ENCODE measurements at places on chromosomes 6 and 20. TPM values are rescaled to one million over a fixed set of nuclear protein-coding genes. Genes with fewer than 3 reads are reported as not detected.

GRCh38 chr20:61531553-61532345 is 279.7 kb downstream of the CDH4 start:
- no peak for DNase-seq
- no peaks in the 10 kb centered on the region for H3K4me1 ChIP-seq
- no peaks in the 10 kb centered on the region for H3K36me3 ChIP-seq
- H3K27ac ChIP-seq, result no peak overlapping the region
- no peak overlapping the region for H3K4me3 ChIP-seq

DNA sequence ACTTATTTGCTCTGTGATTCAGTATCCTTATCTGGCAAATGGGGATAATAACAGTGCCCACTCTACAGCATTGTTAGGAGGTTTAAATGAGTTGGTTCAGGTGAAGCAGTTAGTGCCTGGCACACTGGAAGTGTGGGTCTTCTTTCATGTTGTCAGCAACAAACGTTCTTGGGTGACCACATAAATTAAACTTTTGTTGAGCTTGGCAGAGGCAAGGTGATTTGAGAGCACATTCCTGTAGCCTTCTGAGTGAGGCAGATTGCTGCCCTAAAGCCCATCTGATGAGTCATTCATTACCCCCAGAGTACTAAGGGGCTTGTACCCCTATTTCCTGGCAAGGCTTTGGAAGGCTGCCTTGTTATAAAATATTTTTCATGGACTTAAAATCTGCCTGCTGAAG is 25.8 kb downstream of the SEC23B start:
- H3K4me1 ChIP-seq, result no peaks in the 10 kb centered on the region
- H3K27ac ChIP-seq, result no peak overlapping the region
- H3K27me3 ChIP-seq, result no peaks in the 10 kb centered on the region
- peaks cover 65% of the 10 kb centered on the region for H3K36me3 ChIP-seq
- H3K4me3 ChIP-seq, result no peak overlapping the region

DNA sequence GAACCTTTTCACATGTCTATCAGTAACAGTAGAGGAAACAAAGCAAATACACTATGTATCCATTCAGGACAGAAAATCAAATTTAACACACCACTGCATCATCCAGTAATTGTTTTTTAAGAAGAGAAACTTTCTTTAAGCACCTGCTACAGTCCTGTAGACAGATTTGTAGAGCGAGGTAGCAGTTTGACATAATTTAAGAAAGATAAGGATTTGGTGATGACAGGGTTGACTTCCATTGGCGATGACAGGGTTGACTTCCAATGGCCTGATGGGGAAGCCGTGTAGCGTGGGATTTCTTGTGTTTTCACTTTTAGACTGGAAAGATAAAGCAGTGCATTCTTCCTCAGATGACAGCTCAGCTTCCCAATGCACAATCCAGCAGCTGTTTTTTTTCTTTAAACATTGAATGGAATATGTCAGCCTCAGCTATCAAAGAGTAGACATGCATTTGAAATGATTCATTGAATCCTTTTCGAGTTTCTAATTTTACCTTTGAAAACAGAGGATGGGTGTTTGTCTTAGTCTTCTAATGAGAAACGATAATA is 68.5 kb downstream of the ECT2L start:
- no peaks in the 10 kb centered on the region for H3K4me1 ChIP-seq
- no peak overlapping the region for H3K4me3 ChIP-seq
- no peak for DNase-seq

DNA sequence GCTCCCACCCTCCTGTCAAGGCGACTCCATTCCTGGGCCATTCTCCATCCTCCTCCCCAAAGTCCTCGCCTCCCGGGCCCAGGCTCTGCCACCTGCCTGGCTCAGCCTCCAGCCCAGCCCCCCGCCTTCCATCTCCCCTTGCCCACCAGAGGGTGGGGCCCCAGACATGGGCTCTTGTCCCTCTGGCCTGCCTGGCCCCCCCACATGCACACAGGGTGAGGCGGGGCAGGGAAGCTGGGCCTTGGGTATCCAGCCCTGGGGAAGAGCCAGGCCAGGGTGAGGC is 95.2 kb downstream of the YTHDF1 start:
- H3K27me3 ChIP-seq, result peaks cover 8% of the 10 kb centered on the region
- no peaks in the 10 kb centered on the region for H3K4me1 ChIP-seq
- no peak overlapping the region for H3K4me3 ChIP-seq
- no peaks in the 10 kb centered on the region for H3K36me3 ChIP-seq
- no peak for DNase-seq

GRCh38 chr20:62281161-62281933 is 21.4 kb upstream of the ADRM1 start:
- no peak for DNase-seq
- no peaks in the 10 kb centered on the region for H3K27me3 ChIP-seq
- peaks cover 10% of the 10 kb centered on the region for H3K36me3 ChIP-seq
- no peaks in the 10 kb centered on the region for H3K4me1 ChIP-seq
- H3K4me3 ChIP-seq, result no peak overlapping the region
- no peak overlapping the region for H3K27ac ChIP-seq

DNA sequence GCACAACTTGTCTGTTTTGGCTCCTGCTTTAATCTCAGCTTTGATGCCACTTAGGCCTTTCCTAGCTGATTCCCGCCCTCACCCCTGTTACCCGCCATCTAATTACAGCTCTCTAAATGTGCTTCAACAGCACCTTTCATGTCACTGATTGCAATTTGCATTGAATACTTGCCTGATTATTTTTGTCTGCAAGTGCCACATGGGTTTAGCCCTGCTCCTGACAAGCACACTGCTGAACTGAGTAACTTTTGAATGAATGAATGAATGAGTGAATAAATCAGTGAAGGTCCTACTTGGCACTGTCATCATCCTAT is 591 bp upstream of the DCBLD1 start:
- no peak for DNase-seq
- H3K4me3 ChIP-seq, result peak overlapping the region; percentile 72
- H3K27me3 ChIP-seq, result peaks cover 46% of the 10 kb centered on the region

GRCh38 chr6:80254716-80255115 is 148.2 kb downstream of the BCKDHB start:
- DNase-seq, result no peak
- H3K27me3 ChIP-seq, result no peaks in the 10 kb centered on the region
- H3K36me3 ChIP-seq, result peaks cover 2% of the 10 kb centered on the region
- no peak overlapping the region for H3K27ac ChIP-seq
- H3K4me3 ChIP-seq, result no peak overlapping the region

GRCh38 chr20:3758566-3758965 is 9.0 kb downstream of the ADISSP start:
- no peak overlapping the region for H3K4me3 ChIP-seq
- H3K4me1 ChIP-seq, result peaks cover 3% of the 10 kb centered on the region
- no peak overlapping the region for H3K27ac ChIP-seq
- H3K27me3 ChIP-seq, result no peaks in the 10 kb centered on the region
- H3K36me3 ChIP-seq, result peaks cover 1% of the 10 kb centered on the region

- peaks cover 49% of the 10 kb centered on the region for H3K4me1 ChIP-seq
- DNase-seq, result peak; percentile 75
- H3K27me3 ChIP-seq, result no peaks in the 10 kb centered on the region
- H3K36me3 ChIP-seq, result peaks cover 71% of the 10 kb centered on the region
- H3K4me3 ChIP-seq, result peak overlapping the region; percentile 94
- peak overlapping the region; percentile 92 for H3K27ac ChIP-seq
Measured at GRCh38 chr20:49276961-49277785, 684 bp downstream of the ZNFX1 start.

DNA sequence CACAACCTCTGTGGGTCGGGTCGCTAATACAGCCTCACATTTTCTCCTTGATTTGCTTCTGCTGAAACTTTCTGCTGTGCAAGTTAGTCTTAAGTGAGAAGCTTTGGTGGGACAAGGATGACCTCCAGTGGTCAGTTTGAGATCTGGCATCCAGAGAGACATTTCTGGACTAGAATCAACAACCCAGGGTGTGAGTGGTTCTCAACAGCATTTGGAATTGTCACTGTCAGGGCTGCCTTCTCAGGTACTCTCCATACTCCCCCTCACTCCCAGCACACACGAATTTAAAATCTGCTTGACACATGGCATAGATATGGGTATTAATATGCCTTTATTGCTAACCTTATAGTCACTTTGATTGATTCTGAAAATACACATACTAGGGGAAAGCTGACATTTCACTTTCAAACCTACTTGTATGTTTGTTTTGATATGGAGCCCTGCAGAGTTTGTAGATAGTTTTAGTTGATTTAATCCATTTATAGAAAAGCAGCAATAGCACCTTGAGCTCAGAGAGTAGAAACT is 13.2 kb downstream of the OTOR start:
- no peak overlapping the region for H3K27ac ChIP-seq
- H3K36me3 ChIP-seq, result no peaks in the 10 kb centered on the region
- DNase-seq, result peak; percentile 60
- peaks cover 44% of the 10 kb centered on the region for H3K27me3 ChIP-seq
- H3K4me1 ChIP-seq, result no peaks in the 10 kb centered on the region

DNA sequence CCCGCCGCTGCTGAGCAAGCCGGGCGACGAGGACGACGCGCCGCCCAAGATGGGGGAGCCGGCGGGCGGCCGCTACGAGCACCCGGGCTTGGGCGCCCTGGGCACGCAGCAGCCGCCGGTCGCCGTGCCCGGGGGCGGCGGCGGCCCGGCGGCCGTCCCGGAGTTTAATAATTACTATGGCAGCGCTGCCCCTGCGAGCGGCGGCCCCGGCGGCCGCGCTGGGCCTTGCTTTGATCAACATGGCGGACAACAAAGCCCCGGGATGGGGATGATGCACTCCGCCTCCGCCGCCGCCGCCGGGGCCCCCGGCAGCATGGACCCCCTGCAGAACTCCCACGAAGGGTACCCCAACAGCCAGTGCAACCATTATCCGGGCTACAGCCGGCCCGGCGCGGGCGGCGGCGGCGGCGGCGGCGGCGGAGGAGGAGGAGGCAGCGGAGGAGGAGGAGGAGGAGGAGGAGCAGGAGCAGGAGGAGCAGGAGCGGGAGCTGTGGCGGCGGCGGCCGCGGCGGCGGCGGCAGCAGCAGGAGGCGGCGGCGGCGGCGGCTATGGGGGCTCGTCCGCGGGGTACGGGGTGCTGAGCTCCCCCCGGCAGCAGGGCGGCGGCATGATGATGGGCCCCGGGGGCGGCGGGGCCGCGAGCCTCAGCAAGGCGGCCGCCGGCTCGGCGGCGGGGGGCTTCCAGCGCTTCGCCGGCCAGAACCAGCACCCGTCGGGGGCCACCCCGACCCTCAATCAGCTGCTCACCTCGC is 1.5 kb downstream of the ARID1B start:
- peak overlapping the region; percentile 81 for H3K27ac ChIP-seq
- peak; percentile 70 for DNase-seq
- peaks cover 4% of the 10 kb centered on the region for H3K36me3 ChIP-seq
- H3K4me3 ChIP-seq, result peak overlapping the region; percentile 78
- H3K27me3 ChIP-seq, result no peaks in the 10 kb centered on the region

- H3K27ac ChIP-seq, result no peak overlapping the region
- peak; percentile 19 for DNase-seq
- H3K4me1 ChIP-seq, result peaks cover 81% of the 10 kb centered on the region
- no peak overlapping the region for H3K4me3 ChIP-seq
- peaks cover 24% of the 10 kb centered on the region for H3K36me3 ChIP-seq
- H3K27me3 ChIP-seq, result no peaks in the 10 kb centered on the region
Measured at GRCh38 chr6:42400061-42400760, 51.5 kb downstream of the TRERF1 start.

GRCh38 chr20:19406381-19406780 is 193.9 kb downstream of the SLC24A3 start:
- no peaks in the 10 kb centered on the region for H3K4me1 ChIP-seq
- H3K27me3 ChIP-seq, result no peaks in the 10 kb centered on the region
- H3K4me3 ChIP-seq, result no peak overlapping the region
- no peak overlapping the region for H3K27ac ChIP-seq
- no peak for DNase-seq

DNA sequence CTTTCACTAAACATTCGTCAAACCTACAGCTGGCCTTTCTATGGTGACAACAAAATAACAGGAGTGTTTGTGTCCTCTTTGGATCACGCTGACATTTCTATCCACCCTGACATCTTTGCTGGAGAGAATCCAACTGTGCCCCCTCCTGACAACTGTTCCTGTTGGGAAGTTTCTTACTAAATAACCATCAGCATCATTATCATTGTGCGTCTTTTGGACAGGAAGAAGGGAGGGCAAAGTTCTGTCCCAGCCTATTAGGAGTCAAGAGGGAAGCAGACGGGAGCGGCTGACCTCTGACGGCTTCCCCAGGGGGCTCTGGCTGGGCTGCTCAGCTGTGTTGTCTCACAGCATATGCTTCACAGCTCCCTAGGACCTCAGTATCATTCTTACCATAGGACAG is 195.9 kb upstream of the SULF2 start:
- no peaks in the 10 kb centered on the region for H3K4me1 ChIP-seq
- peaks cover 13% of the 10 kb centered on the region for H3K27me3 ChIP-seq
- no peaks in the 10 kb centered on the region for H3K36me3 ChIP-seq
- H3K4me3 ChIP-seq, result no peak overlapping the region

GRCh38 chr20:34583544-34583943 is 25.0 kb downstream of the MAP1LC3A start:
- H3K4me1 ChIP-seq, result peaks cover 28% of the 10 kb centered on the region
- no peaks in the 10 kb centered on the region for H3K27me3 ChIP-seq
- H3K36me3 ChIP-seq, result peaks cover 3% of the 10 kb centered on the region
- H3K4me3 ChIP-seq, result no peak overlapping the region

The FKBP1C gene
- 0.67 TPM for total RNA-seq

The MLN gene
- not detected for total RNA-seq

The MLIP gene
- not detected for total RNA-seq

The GMPR gene
- 13.1 TPM for total RNA-seq

The KCNQ2 gene
- 0.05 TPM for total RNA-seq

The RAB44 gene
- total RNA-seq, result not detected

The SEL1L2 gene
- total RNA-seq, result not detected

Data from activated CD8-positive, alpha-beta memory T cell treated with anti-CD3 and anti-CD28 coated beads, Interleukin-2, amount 10 ng/mL, durations not matched to agents 7 days and 5 days (primary cell).